H7 (cell line): ENCODE measurements at places on chromosomes 5 and 9. TPM values are rescaled to one million over a fixed set of nuclear protein-coding genes. Genes with fewer than 3 reads are reported as not detected.

The PCDHGA11 gene
- total RNA-seq = 0.21 and 0.30 TPM in 2 replicates

- DNase-seq = no peak
These were observed 281.6 kb downstream of the MAST4 start for GRCh38 chr5:66877843-66878242.

The IER5L gene
- 11.1 and 13.3 TPM in 2 replicates for total RNA-seq

GRCh38 chr9:89379508-89380115 lies 61.3 kb downstream of the SECISBP2 start:
- DNase-seq = no peak

GRCh38 chr9:135787317-135787716 lies 85.3 kb downstream of the KCNT1 start:
- peak; percentile 66 for DNase-seq

The PPP2R2B gene
- 60.2 and 75.5 TPM in 2 replicates for total RNA-seq

DNA sequence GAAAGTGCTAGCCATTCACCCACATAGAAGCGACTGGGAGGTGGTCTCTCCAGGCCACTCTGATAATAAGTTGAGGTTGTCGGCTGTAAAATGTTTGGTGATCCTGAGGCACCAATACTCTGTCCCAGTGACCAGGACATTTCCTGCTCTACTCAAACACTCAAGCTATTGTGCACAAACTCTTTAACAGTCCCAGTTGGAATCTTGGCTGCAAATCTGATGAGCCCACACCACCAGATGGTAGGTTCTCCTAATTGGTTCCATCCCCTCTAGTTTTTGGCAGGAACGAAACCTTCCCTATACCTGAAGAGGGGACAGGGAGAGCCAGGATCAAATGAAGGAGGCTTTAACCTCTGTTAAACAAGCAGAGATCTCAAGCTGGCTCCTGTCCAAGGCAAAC lies 14.3 kb downstream of the GRIA1 start:
- no peak for DNase-seq

The ADAMTS6 gene
- 1.3 and 1.5 TPM in 2 replicates for total RNA-seq

DNA sequence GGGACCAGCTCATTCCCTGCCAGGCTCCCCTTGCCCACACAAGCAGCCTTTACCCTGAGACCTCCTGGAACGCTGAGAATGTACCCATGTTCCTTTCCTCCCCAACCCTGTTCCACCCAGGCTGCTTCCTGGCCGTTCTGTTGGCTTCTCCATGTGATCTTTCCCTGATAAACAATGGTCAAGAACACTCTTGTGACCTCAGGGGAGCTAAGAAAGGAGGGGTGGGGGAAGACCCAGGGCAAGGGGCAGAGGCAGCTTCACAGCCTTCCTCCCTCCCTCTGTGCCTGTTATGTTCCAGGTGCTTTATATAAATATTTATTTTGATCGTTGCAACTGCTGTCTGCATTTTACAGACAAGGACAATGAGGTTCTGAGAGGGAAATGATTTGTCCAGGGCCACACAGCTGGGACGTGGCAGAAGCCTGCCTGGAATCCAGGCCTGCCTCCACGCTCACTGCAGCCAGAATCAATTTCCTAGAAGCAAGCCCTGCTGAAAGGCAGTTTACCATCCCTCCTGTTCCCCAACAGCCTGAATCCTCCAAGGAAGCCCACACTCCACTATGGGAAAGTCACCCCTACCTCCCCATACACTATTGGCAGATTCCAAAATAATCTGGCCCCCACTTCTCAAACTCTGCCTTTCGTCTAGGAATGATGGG lies 3.9 kb downstream of the SHROOM1 start:
- no peak for DNase-seq

- no peak for DNase-seq
These were observed 447 bp downstream of the UBLCP1 start for GRCh38 chr5:159263569-159263905.

DNA sequence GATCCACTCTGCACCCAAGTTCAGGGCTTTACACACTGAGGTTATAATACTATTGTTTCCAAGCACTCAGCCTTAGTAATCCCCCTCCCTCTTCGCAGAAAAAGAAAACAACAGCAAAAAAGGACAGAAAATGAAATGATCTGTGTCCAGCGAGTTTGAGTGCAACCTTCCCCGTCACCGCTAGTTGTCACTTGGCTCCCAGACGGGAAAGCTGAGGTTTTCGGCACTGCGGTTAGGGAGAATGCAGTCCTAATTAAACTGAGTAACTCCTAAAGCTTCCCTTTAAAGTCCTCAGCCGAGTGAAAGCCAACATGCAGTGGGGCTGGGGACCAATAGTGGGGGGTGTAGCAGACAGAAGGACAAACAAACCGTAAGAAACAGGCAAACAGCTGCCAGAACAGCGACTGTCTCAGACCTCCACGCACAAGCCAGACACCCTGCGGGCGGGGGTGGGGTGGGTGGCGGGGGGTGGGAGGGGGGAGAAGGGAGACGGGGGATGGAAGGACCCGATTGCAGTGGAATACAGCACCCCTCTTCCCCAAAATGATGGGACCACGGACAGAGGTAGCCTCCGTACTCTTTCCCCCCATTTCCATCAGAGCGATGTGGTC lies 680 bp downstream of the GLRA1 start:
- peak; percentile 62 for DNase-seq

- DNase-seq = no peak
These were observed 86.7 kb upstream of the ICE1 start for GRCh38 chr5:5335700-5336264.

- no peak for DNase-seq
These were observed 31.2 kb upstream of the SLC25A51 start for GRCh38 chr9:37935096-37935495.

DNA sequence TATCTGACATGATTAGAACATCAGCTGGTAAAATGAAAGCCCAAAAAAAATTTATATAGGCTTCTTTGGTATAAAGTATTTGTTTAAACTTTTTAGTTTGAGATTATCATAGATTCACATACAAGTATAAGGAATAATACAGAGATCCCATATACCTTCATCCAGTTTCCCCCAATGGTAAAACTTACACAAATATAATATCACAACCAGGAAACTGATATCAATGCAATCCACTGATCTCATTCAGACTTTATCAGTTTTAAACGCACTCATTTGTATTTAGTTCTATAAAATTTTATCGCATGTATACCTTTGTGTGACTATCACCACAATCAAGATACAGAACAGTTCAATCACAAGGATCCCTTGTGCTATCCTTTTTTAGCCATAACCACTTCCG lies 3.8 kb downstream of the FAM114A2 start:
- no peak for DNase-seq

GRCh38 chr9:14139287-14139686 lies 174.7 kb downstream of the NFIB start:
- DNase-seq = no peak

DNA sequence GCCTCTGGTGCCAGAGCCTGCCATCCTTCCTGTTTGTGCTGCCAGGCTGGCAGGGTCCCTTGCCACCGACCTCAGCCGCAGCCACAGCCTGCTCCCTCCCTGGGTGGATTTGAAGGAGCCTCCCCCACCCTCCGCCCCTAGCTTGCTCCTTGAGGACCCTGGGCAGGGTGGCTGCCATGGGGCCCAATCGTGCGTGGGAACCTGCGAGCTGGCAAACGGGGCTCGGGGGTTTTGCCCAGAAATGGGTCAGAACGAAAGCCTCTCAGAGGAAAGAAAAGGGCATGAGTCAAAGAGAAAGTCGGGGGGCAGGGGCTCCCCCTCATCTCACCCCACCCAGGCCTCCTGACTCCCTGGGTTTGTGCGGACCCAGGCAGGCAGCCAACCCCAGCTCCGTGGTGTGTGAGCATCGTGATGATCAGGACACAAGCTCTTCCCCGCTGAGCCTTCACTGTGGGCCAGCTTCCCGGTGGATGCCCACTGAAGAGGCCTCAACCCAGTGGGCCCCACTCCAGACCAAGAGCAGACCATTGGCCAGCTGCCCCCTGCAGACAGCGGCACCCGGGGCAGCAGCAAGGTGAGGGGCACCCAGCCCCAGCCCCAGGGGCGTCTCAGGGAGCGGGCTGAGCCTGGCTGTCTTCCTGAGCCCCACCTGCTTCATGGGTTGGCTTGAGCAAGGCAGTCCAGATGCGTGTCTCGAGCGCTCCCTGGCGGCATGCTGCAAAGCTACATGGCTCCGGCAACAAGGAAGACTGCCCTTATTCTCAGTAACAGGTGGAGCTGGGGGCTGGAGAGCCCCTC lies 3.0 kb upstream of the FUT7 start:
- peak; percentile 98 for DNase-seq
